ENCODE measurements at places on chromosomes 6 and 20.
A peak's percentile ranks its signal among the peaks of the same experiment; 100 is the strongest.

GRCh38 chr20:11777387-11778205, 140.1 kb upstream of the BTBD3 start:
- DNase-seq = no peak

GRCh38 chr6:135922174-135922573, 70.7 kb downstream of the PDE7B start:
- DNase-seq = no peak

- no peak for DNase-seq
Observed at GRCh38 chr6:139395891-139396301, 21.4 kb upstream of the CITED2 start.

- DNase-seq = no peak
Observed at GRCh38 chr20:37969949-37970855, 63.1 kb downstream of the TTI1 start.

GRCh38 chr6:25359891-25360290, 80.7 kb downstream of the CARMIL1 start:
- DNase-seq = no peak

DNA sequence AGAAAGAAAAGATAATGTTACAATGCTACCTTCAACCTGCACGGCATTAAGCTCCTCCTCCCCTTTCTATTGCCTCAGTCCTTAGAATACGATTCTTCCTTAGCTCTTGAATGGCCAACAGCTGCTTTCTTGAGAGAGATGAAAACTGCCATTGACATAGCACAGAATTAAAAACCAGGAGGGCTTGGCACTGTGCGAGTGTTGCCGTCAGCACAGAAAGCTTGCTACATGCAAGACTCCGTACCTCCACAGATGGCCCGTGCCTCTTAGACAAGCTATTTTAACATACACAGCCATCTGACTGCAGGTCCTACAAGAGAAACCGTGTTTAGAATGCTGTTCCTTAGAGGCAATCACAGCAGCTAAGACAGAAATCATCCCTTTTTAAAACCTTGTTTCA, 51.7 kb downstream of the ALDH5A1 start:
- no peak for DNase-seq

- no peak for DNase-seq
Observed at GRCh38 chr6:115677198-115677597, 383.5 kb downstream of the FRK start.

DNA sequence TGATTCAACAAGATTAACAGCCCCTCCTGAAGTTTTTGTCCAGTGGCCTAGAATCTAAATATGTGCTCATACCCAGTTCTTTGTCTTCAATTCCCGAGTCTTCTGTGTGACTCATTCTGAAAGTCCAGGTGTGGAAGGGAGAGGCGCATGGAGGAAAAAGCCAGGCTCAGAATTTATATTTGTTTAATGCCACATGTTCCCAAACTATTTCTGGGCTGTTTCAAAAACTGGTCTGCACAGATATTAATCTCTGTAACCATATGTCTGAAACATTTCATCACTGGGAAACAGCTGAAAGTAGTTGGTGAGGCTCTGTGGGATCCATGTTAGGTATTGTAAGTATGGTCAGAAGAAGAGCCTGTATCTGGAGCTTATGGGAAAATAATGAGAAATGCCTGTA, 266.0 kb downstream of the PAX1 start:
- no peak for DNase-seq

DNA sequence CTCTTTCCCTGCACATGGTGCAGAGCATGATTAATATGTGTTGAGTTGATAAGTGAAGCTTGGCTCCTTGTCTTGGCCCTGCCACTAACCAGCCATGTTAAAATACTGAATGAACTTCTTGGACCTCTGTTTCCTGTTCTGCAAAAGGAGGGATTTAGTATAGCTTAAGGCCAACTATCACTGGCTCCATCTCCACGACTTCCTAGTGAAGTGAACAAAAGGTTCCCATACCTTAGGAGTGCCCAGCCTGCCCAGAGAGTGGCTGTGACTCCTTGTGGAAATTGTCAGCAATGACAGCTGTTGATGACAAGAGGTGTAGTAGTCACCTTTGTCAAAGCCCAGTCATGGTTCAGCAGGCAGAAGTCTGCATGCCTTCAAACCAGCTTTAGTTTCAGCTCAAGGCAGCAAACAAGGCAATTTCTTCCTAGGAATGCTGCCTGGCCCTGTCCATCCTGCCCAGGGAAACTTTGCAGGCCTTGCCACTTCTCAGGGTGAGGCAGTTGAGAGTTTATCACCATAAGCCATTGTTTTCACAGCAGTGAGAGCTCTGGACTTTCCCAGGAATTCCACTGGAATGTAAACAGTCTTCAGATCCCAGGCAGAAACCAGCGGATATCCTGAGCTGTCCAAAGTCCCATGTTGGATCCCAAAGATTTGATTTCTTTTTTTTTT, 169.7 kb upstream of the TNFAIP3 start:
- no peak for DNase-seq

DNA sequence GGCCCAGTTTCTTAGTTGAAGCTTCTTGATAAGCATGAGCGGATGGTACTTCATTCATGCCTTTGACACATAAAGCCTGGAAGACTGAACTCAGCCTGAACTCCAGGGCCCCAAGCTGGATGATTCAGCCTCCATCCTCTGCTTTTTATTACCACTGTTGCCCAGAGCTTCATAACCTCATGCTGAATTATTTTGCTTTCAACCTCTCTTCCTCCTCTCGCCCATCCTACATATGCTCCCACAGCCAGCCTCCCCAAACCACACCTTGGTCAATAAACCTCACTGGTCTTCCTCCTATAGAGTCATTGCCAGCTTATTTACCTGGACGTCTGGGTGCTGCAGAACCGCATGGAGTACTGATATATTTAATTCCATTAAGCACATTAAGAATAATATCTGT, 59.4 kb downstream of the SLC35B3 start:
- DNase-seq = no peak

- no peak for DNase-seq
Observed at GRCh38 chr20:62952968-62953838, 694 bp downstream of the SLC17A9 start.

DNA sequence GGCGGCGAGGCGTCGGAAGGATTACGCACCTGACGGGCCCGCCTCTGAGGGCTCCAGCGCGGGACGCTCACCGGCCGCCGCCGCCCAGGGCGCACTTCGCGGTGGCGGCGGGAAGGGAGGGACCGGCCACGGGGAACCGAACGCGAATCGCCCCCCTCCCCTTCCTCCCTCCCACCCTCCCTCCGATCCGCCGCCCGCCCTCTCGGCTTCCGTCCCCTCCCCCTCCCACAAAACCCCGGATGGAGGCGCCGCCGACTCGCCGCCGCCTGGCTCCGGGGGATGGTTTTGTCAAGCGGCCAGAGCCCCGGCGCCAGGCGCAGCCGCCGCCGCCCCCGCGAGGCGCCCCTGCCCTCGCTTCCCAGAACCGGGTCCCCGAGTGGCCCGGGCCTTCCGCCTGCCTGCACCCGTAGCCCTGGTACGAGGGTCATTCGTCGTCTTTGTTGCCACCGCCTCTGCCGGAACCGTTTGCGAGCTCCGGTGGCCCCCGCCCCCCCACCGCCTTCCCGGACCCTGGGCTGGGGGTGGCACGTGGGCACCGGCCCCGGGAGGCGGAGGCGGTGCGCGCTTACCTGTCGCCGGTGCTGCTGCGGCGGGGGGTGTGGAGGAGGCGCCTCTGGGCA, 398 bp downstream of the ZBTB2 start:
- peak; percentile 74 for DNase-seq

DNA sequence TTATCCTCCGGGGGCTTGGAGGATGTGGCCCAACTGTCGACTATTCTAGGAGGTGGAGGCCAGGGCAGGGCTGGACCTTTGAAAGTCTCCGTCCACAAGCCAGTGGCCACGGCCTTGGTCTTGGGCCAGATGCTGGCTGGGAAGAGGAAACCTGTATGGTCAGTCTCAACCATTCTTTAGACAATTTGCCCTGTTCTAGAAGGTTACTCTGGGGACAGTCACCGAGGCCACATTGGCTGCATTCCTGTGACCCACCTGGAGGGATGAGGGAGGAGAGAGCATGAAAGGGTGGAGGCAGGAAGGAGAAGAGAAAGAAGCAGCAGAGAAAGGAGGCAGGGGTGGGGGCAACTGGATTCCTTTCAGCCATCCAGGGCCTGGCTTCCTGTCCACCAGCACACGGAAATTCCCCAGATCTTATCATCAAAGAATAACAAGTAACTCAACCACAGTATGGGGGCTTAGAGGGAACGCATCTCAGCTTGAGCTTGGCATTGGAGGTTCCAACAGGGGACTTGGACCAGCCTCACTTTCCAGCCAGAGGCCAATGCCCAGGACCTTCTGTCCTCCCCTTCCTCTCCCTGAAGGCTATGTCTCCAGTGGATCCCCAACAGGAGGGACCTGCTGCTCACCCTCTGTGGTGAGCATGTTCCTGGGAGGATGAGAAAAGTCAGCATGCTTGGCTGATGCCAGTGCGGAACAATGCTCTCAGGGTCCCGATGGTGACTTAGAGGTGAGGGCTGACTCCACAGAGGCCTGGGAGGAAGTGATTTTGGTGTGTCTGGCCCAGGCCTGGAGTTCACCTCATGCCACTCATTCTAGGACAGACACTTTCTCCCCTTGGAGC, 30.4 kb downstream of the TGM2 start:
- no peak for DNase-seq

DNA sequence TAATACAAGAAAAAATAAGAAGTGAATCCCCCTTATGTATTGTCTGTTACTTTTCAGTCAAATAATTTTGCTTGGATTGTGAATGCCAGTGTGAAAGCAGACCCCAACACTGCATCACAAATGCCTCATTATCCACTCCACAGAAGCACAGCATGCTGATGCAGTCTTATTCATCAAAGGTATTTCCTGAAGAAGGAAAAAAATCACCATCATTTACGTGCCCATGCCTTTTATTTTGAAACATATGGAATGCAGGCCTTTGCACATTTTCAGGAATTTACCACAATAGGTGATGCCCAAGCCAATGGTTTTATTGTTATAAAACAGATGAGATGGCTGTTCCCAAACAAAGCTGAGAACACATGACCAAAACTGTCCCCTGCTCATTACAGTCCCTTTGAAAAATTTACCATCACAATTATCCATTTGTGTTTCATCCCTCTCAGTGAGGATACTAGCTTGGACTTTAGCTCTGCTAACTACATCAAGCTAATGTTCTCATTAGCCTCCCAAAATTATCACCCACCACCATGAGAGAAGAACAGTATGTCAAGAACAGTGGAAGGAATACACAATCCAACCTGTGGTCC, 180.6 kb upstream of the HTR1E start:
- DNase-seq = no peak

- no peak for DNase-seq
Observed at GRCh38 chr20:48381353-48382120, 446.3 kb downstream of the PREX1 start.

GRCh38 chr6:160162030-160162566, 40.5 kb downstream of the SLC22A1 start:
- DNase-seq = no peak

DNA sequence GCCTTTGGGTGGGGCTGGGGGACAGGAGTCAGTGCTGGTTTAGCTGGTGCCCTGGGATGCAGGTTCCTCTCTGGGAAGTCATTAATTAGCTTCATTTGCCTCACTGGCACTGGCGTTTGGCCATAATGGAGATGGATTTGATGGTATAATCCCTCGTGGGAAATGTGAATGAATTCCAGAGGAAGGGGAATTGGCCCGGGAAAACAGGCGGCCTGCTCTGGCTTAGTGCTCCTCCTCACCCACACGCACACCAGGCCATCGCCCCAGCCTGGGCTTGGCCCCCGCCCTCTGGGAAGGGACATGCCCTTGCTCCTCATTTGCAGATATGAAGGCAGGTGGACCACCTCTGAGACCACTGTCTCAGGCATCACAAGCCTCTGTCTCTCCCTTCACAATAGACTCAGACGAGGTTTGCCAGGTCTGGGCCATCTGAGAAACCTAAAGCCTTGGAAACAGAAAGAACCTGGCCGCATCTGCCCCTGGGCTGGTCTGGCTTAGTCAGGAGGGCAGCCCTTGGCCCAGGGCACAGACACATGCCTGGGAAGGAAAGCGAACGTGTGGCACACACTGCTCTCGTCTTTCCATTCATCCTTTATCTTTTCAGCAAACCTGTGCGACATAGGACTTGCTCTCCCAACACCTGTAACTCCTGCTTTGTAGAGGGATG, 199.2 kb upstream of the CDH4 start:
- no peak for DNase-seq

DNA sequence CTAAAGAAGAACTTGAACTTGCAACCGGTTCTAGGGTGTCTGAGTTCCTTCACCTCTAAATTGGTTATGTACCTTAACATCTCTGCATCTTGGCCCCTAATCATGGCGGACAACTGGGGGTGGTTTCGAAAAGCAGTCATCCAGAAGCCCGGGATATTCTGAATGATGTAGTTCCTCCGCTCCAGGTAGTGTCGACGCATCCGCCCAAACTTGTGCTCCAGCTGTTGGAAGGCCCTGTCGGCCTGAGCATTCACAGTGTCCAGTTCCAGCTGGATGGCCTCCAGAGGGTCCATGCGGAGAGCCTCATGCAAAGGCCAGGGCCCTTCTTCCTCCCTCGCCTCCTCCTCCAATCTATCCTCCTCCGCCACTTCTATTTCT, 887 bp downstream of the TSPYL1 start:
- no peak for DNase-seq

DNA sequence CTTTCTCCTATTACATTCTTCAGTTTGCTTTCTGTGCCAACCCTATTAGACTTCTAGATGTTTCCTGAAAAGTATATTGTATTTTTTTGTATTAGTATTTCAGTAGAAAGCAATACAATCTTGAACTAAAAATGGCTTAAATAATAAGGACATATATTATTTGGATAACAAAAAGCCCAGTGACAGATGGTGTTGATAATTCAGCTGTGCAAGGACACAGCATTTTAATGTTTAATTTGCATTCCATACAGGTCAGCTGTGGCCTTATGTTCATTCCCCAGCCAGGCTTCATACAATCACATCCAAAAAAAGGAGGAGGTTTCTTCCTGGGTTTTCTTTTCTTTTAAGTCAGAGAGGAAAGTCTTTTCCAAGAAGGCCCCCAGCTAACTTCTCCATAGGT, 236.9 kb downstream of the CD109 start:
- DNase-seq = no peak

DNA sequence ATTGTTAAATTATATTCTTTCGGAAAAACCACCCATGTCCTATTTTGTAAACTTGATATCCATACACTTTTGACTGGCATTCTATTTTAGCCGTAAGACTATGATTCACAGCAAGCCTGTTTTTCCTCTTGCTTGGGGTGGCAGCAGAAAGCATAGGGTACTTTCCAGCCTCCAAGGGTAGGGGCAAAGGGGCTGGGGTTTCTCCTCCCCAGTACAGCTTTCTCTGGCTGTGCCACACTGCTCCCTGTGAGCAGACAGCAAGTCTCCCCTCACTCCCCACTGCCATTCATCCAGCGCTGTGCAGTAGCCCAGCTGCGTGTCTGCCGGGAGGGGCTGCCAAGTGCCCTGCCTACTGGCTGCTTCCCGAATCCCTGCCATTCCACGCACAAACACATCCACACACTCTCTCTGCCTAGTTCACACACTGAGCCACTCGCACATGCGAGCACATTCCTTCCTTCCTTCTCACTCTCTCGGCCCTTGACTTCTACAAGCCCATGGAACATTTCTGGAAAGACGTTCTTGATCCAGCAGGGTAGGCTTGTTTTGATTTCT, 2.1 kb upstream of the ESR1 start:
- no peak for DNase-seq

- no peak for DNase-seq
Observed at GRCh38 chr6:136582711-136583471, 32.7 kb upstream of the MAP7 start.

- no peak for DNase-seq
Observed at GRCh38 chr20:63709149-63709527, 1.3 kb downstream of the ZGPAT start.

GRCh38 chr6:116011520-116011919, 49.2 kb downstream of the FRK start:
- DNase-seq = no peak

- no peak for DNase-seq
Observed at GRCh38 chr20:58897488-58897887, 45.0 kb downstream of the GNAS start.

Measured in activated CD4-positive, alpha-beta T cell treated with anti-CD3 and anti-CD28 coated beads for 1 hour (primary cell).